ENCODE measurements at places on chromosomes 5 and 9.

DNA sequence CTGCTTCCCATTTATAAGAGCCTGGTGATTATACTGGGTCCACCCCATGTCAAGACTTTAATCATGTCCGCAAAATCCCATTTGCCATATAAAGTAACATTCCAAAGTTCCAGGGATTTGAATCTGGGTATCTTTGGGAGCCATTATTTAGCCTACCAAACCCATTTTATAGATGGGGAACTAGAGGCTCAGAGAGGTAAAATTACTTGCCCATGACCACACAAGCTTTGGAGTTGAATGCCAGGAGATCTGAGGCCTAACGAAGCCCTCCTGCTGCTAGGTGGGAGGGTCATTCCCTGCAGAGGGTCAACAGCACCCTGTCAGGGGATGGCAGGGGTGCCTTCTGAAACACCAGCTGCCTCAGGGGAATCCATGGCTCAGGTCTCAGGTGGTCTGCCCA is 13.0 kb upstream of the AKNA start:
- DNase-seq, result no peak

- no peak for DNase-seq
Measured at GRCh38 chr5:84642795-84643194, 258.1 kb upstream of the EDIL3 start.

- no peak for DNase-seq
Measured at GRCh38 chr9:105608721-105609598, 51.0 kb downstream of the FKTN start.

GRCh38 chr5:6491196-6491918 is 42.7 kb downstream of the UBE2QL1 start:
- DNase-seq, result no peak

DNA sequence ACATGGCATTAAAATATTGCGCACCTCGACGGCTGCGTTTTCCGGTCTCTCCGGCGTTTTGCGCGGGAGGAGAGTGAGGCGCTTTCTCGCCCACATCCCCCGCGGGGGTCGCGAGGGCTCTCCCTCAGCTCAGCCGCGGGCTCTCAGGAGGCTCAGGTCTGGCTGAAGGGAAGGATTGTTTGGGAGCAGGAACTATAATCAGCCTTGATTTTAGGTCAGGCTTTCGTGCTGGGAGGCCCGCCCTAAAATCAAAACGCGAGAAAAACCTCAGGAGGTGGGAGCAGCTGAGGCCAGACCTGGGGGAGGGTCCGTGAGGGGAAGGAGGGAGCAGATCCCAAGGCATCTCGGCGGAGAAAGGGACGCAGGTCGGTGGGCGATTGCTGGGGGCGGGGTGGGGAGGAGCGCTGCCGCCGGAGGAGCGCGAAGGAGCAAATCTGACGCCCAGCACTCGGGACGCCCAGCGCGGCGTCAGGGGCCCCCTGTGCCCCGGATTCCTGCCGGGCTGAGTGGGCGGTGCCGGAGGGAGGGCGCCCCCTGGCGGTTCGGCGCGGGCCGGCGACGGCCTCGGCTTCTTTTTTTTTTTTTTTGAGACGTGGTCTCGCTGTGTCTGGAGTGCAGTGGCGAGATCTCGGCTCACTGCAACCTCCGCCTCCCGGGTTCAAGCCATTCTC is 18.7 kb upstream of the RNF130 start:
- DNase-seq, result peak; percentile 53

GRCh38 chr9:73152953-73153352 is 1.3 kb downstream of the ANXA1 start:
- no peak for DNase-seq

GRCh38 chr9:109789971-109790370 is 10.0 kb downstream of the PALM2AKAP2 start:
- DNase-seq, result no peak

GRCh38 chr5:130112246-130112645 is 208.0 kb downstream of the CHSY3 start:
- no peak for DNase-seq

DNA sequence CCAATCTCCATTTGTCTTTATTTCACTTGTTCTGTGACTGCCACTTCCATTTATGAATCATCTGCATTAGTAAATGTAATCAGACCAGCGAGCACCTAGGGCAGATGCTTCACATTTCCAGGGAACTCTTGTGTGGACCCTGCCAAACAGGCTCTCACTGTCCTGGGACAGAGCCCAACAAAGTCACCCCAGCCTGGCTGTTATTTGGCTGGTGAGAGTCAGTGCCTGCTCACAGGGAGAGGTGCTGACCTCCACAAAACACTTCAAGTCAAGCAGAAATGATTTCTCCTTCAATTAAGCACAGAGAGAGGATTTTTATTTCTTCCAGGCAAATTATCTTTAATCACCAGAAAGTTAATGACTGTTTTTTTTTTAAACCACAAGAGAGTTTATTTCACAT is 568.0 kb downstream of the MTRR start:
- no peak for DNase-seq

DNA sequence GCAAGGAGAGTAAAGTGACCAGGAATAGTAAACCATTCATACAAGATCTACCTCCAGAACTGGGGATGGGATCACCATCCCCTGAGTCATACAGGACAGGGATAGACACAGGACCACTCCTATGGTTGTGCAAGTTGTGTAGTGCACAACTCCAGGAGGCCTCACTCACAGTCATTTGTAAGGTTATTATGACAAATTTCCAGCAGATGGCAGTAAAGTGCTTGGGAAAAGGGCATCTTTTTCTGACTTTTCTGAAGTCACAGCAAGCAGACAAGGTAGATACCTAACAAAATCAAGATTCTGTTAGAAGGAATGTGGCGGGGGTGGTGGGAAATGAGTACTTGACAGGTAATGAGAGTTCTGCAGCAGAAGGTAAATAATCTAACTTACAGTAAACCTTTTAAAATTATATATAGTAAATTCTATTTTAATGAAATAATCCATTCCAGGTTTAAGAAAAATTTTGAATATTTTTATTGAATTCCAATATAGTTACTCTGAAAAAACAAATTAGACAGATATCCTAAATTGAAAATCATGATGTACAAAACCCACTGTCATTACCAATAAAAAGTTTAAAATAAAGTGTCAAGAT is 16.7 kb upstream of the KIF27 start:
- no peak for DNase-seq

- DNase-seq, result no peak
Measured at GRCh38 chr5:2170761-2171160, 288.0 kb upstream of the IRX4 start.

DNA sequence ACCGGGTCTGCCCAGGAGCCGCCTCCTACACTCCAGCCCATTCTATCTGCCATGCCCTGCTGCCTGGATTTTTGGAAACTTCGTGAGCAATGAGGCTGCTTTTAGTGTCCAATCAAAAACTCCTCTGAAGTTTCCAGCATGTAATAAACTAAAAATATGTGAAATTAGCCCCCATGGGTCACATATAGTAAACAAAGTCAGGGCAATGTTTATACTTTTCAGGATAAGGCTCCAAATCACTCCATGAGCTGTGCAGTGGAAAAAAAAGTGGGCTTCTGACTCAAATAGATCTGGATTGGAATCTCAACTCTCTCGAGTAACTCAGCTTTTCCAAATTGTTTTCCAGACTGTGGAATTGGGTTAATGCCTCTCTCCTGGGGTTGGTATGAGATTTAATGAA is 68.2 kb downstream of the PIK3R1 start:
- no peak for DNase-seq

- no peak for DNase-seq
Measured at GRCh38 chr5:55908804-55909203, 57.6 kb downstream of the IL31RA start.

GRCh38 chr9:95762322-95762721 is 113.2 kb upstream of the ERCC6L2 start:
- no peak for DNase-seq

DNA sequence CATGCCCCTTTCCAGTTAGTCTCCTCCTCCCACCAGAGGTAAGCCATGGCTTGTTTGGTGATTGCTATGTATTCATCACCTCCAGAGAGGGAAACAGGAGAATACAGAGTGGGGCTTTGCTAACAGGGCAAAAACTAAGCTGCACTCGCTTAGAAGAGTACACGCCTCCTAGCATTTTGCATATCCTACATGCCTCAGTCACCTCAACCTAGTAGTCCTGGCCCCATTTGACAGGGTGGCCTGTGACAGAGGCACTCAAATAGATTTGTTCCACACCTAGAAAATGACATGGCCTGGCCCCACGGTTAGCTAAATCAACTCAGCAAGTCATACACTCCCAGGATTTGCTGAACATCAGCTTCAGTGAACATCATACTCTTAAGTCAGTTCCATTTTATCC is 90.7 kb downstream of the CYFIP2 start:
- no peak for DNase-seq

DNA sequence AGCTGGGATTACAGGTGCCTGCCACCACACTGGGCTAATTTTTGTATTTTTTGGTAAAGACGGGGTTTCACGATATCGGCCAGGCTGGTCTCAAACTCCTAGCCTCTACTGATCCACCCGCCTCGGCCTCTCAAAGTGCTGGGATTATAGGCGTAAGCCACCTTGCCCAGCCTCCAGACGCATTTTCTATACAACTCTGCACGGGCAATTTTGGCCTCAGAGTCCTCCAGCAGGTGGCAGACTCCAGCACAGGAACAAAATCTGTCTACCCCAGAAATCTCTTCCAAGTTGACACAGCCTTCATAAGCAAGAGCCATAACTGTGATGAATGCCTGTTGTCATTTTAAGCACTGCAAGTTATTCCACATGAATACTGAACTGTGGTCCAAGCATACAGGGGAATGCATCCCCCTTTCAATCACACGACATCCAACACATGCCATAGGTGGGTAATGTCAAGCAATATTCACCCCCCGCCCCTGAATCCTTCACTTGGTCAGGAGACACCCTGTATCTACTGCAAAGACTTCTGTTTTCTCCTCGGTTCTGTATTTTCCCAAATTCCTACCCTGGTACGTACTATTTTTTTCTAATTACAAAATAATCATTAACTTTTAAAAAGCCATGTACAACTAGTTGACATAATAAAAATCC is 50.8 kb downstream of the ALDH7A1 start:
- no peak for DNase-seq

- DNase-seq, result no peak
Measured at GRCh38 chr5:132485641-132486317, 4.8 kb downstream of the IRF1 start.

Measured in stimulated activated CD8-positive, alpha-beta memory T cell treated with anti-CD3 and anti-CD28 coated beads, Interleukin-4, amount 100 ng/mL, for 1 hour (primary cell).